A172 (cell line): ENCODE measurements at places on chromosomes 7 and 10. TPM values are rescaled to one million over a fixed set of nuclear protein-coding genes. Genes with fewer than 3 reads are reported as not detected.

- no peak for DNase-seq
Observed at GRCh38 chr10:114379631-114380041, 24.7 kb downstream of the AFAP1L2 start.

DNA sequence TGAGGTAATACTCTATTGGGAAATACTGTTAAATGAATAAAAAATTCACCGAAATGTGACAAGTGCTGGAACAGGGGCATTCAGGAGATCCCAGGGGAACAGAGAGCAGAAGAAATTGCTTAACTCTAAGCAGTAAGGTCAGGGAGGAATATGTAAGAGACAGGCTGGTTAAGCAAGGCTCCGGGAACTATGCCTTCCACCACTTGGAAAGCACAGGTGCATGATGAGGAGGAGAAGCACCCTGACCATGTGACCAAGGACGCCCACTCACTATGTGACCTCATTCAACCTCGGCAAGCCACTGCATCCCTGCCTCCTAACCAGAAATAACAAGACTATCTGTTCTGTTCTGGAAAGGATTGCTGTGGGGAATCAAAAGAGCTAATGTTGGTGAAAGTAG is 218.4 kb downstream of the ELMO1 start:
- DNase-seq = no peak

DNA sequence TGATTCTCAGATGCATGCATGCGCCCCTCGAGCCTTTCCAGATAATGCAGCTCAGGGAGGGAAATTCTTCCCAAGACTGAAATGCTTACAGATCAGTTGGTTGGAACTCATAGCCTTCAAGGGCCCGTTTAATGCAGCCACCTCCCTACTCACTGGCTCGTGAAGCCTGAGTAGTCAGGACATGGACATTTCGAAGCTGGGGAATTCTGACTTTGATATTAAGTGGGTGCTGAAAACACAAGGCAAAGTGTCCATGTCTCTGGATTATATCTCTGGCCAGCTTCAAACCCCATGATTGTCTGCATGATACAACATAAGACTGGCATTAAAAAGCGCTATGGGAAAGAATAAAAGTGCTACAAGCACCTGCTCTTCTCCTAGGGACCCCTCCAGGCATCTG is 207.5 kb downstream of the HERPUD2 start:
- no peak for DNase-seq

- DNase-seq = peak; percentile 91
Observed at GRCh38 chr7:141649865-141650634, 51.9 kb downstream of the DENND11 start.

DNA sequence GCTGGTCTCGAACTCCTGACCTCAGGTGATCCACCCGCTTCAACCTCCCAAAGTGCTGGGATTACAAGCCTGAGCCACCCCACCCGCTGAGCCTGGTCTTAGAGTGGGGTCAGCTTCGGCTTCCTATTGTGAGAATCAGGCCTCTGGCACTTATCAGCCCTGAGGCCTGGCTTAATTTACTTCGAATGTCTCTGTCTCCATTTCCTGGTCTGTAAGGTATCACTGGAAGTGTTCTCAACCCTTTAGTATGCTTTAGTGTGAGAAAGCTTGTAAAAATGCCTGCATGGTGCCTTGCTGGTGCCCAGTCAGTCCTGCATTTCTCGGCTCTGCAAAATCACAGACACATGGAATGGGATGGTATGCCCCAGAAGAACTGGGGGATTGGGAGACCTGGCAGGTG is 671.4 kb upstream of the GALNT17 start:
- DNase-seq = no peak

DNA sequence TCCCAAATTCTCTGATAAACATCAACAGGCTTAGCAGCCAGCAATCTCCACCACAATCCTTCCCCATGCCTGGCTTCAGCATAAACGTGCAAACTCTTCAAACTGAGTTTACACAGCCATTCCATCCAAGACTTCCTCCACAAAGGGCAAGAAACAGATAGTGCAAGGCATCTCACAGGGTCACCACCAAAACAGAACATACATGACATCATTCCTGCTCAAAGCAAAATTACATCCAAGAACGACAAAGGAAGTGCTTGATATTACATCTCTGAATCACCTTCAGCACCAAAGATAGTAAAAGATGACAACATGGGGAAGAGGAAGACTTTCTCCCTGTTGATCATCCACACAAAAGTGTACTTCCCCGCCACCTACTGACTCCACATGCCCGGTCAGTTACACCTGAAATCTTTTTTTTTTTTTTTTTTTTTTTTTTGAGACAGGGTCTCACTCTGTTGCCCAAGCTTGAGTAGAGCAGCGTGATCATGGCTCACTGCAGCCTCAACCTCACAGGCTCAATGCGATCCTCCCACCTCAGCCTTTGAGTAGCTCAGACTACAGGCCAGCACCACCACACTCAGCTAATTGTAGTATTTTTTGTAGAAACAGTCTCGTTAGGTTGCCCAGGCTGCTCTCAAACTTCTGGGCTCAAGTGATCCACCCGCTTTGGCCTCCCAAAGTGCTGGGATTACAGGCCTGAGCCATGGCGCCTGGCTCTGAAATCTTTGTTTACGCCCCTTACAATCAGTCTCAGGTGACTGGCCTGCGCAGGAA is 127.5 kb downstream of the PARD3 start:
- peak; percentile 21 for DNase-seq

- no peak for DNase-seq
Observed at GRCh38 chr10:96500519-96500918, 13.2 kb downstream of the TLL2 start.

- DNase-seq = no peak
Observed at GRCh38 chr10:49231086-49231820, 43.1 kb upstream of the TMEM273 start.

DNA sequence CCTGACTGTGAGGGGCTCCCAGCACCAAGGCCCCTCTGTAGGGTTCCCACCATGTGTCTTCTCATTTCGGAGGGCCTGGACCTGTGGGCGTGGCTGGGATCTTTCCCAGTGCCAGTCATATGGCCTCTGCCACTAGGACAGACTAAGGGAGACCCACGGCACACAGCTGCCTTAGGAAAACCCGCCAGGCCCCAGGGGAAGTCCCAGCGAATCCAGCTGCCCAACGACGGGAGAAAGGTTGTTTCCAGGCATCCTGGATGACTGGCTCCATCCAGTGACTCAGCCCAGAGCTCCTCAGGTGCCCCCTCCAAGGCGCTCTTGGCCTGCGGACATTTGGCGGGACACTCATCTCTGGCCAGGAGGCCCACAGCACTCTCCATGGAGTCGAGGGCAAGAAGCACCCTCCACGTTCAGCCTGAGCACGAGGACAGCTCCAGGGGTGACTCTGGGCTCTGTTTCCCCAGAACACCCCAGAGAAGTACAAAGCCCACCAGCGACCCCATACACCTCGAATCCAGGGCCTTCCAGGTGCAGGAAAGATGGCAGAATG is 39.9 kb downstream of the PWWP2B start:
- DNase-seq = peak; percentile 58

- no peak for DNase-seq
Observed at GRCh38 chr10:58590924-58591323, 78.3 kb downstream of the BICC1 start.

- no peak for DNase-seq
Observed at GRCh38 chr10:126170776-126171175, 217.5 kb downstream of the ADAM12 start.

DNA sequence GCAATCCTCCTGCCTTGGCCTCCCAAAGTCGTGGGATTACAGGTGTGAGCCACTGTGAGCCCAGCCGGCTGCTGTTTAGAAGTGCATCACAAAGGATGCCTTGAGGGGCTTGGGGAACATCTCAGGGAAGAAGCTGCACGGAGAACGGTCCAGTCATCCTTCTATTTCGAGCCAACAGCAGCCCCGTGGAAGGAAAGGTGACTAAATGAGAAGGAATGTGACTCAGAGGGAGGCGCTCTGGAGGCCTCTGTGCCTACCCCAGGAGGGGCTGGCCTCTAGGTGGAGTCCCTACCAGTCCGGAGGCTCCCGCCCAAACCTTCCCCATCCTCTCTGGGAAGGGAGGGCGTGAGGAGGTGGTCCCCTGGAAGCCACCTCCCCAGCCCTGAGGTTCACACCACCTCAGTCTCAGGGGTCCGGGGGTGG is 76.2 kb downstream of the CTBP2 start:
- DNase-seq = peak; percentile 93

- DNase-seq = no peak
Observed at GRCh38 chr7:49717547-49717946, 55.9 kb upstream of the VWC2 start.

DNA sequence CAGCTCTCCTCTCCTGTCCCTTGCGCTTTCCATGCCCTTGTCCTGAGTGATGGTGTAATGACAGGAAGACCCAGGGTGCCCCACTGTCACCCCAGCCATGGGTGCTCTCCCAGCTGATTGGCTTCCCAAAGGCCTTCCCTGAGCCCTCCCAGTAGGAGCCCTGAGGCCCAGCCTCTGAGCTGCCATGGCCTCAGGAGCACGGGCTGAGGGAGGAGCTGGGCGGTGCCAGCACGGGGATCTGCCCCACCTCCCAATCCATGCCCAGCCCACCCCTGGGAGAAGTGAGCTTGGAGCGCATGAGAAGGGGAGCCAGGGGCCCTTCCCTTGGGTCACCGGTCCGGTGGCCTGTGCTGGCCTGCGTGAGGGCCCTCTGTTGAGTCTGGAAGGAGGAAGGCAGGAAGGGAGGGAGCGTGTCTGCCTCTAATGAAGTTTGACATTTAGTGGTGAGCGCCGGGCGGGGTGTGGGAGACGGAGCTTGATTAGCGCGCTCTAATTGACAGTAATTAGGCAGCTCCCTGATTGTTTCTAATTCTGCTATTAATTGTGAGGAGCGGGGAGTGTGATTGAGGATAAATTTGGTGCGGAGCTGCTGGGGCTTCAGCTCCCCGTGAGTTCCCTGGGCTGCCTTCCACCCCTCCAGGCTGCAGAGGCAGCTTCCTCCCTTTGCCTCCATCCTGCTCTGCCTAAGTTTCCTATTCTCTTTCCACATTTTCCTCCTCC is 28.3 kb downstream of the GBX1 start:
- no peak for DNase-seq

DNA sequence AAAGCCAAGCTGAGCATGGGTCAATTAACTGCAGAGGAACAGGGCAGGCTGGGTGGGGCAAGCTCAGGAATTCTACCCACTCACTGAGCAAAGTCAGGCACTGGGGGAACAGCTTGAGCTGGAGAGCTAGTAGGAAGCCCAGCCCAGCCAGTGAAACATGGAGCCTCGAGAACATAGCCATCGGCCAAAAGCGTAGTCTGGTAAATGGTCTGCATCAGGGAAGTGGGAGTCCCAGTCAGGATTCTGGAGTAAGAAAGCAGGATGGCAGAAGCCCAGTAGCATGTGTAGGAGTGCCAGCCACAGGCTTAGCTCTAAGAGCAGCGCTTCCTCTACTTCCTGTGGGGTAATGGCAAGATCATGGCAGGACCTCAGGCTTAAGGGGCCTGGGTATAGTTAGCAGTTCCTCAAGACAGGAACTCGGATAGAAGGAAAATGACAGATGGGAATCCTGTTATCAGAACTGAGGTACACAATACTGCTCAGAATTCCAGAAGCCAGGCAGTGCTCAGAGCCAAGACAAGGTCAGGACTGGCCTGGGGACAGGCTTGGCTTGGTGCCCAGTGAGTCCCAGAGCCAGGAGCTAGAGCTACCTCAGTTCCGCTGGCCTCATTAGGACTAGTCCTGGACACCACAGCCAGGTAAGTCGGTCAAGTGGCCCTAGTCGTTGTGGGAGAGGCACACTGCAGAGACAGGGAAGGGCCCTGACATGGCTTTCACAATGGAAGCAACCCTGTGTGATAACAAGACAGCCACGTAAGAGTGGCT is 65.4 kb upstream of the MXI1 start:
- no peak for DNase-seq

GRCh38 chr7:140059273-140060242 is 3.2 kb downstream of the PARP12 start:
- DNase-seq = peak; percentile 95

DNA sequence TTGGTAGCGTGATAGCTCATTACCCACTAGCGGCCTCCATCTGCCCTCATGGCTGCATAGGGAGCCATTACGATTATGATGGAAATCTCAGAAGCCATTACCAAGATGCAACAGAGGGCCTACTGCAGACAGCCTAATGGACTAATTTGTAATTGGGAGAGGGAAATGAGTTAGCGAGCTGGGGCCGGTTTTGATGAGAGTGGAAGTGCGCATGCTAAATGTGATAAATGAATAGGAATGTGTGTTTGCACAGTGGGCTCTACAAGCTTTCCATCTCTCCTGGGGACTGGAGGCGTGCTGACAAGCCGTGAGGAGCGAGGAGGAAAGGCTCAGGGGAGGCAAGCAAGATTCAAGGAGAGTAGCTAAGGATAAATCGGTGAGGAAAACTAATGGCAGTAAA is 644.5 kb upstream of the GALNT17 start:
- DNase-seq = no peak

DNA sequence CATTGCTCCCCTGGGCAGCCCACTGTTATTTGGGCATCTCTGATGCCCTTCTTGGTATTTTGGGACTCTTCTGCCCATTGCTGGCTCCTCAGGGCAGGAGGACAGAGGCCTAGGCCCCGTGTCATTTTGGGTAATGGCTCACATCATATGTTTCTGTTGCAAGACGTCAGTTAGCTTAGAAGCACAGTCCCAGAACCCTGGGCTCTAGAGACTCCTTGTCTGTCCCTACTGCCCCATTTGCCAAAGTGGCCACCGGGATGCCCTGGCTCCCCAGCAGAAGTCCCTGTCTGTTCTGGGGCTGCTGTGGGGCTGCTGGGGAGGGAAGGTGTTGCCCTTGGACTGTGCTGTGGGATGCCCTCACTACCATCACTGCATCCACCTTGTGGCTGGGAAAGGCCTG is 48.8 kb downstream of the ADCYAP1R1 start:
- DNase-seq = no peak

DNA sequence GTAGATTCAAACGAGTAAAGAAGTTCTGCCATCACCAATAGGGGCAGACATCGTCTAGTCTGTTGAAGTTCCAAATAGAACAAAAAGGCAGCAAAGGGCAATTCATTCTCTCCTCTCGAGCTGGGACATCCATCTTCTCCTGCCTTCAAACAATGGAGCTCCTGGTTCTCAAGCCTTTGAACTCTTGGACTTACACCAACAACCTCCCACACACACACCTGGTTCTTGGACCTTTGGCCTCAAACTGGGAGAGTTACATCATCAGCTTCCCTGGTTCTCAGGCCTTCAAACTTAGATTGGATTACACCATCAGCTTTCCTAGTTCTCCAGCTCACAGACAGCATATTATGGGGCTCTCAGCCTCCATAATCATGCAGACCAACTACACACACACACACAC is 9.8 kb upstream of the GIMAP5 start:
- DNase-seq = no peak

DNA sequence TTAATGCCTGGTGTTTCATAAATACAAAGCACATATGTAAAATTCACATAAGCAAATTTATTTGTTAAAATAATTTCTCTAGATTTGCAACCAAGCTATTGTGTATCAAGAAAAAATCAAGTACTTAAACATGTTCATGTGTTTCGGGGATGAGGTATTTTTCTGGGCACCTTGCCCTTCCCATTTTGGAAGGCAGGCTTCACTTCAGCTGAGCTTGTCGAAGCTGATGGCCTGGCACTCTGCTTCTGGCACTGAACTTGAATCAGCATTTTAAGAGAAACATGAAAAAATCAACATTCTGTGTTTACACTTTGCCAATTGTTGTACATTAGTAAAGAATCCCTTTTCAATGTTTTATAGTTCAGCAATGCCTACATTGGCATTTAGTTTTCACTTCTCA is 179.1 kb upstream of the STEAP4 start:
- no peak for DNase-seq

- DNase-seq = no peak
Observed at GRCh38 chr10:30134171-30134945, 75.0 kb upstream of the JCAD start.

The ASIC3 gene
- total RNA-seq = 0.31 and 0.53 TPM in 2 replicates

The CDH23 gene
- 0.14 and 0.29 TPM in 2 replicates for total RNA-seq

The AMPH gene
- total RNA-seq = 12.4 and 13.4 TPM in 2 replicates

The CAMK2B gene
- total RNA-seq = 1.9 and 3.1 TPM in 2 replicates

The TPST1 gene
- 56.5 and 58.8 TPM in 2 replicates for total RNA-seq

The OPN1SW gene
- total RNA-seq = not detected in 2 replicates

The GPR15LG gene
- not detected in 2 replicates for total RNA-seq

The TAS2R41 gene
- total RNA-seq = not detected in 2 replicates
